ENCODE measurements at places on chromosomes 2 and 18.

DNA sequence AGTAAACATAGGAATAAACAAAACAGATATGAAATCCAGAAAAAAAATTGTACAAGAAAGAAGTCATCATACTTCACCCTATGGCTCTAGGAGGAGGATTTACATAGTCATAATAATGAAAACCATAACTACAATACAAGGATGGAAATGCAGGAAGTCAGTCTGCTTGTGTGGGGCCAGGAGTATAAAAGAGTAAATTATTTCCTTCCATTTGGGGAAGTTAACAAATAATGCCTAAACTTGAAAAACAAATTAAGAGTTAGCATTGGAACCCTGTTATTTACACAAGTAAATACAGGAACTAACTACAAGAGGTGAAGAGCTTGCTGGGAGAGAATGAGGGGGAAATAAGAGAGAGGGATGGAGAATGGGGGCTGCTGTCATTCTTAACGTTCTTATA is 15.4 kb downstream of the TMEM163 start:
- no peak for DNase-seq

- no peak for DNase-seq
Measured at GRCh38 chr2:188032306-188032705, 259.4 kb upstream of the GULP1 start.

DNA sequence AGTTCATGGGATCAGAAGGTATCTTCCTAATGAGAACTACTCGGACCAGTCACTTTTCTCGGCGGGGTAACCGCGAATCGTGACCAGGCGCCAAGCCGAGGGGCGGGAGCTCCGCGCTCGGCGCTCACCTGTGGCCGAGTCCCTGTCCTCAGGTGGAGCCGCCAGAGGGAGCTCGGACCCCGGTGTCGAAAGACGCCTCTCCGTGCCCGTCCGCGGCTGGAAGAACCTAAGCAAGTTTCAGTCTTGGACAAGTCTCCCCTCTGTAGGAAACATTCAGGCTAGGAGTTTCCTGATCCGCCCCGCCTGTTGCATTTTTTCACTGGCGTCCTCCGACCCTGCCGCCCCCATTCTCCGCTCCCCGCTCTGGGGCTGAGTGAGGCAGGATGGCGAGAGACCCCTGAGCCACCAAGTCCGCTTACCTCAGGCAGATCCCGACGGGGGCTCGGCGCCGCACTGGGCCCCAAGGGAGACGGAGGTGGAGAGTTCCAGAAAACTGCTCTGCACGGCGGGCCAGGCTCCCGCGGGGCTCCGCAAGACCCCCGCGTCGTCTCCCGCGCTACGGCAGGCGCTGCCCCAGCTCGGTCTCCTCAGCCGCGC is 480 bp downstream of the DSEL start:
- peak; percentile 29 for DNase-seq

DNA sequence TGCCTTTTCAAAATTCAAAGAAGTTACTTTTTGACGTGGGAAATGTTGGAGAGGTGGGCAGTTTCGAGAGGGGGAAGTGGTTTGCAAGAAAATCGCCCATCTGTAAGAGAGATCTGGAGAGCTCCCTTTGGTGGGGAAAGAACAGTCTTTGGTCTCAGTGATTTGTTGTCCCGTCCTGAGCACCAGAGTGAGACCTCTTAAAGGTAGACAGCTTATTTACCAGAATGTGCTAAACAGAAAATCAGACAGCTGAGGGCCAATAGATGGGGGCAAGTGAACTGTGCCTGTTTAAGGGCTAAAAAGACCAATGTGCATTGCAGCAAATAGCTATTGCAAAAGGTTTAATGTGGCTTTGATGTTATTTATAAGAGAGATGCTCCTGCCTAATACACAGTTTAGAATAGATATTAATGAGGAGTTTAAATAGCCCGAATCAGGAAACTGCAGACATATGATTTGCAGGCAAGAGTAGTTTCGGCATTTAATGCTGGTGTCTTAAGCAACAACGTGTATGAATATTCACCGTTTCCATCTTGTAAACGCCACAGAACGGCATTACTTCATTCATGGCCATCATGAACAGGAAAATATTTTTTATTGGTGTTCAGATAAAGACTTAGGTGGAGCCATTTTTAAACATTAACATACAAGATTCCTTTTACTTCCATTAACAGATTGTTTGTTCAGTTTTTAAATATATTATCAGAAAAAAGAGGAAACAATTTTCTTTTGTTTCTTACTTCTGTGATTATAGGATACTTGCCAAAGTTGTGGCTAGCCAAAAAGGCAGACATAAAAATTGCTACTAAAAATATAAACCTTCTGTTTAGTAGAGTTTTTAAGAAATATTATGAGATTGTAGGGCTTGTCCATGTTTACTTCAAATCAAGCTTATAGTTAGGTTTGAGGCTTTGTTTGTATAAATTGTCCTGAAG is 29.6 kb downstream of the ARHGAP15 start:
- no peak for DNase-seq

GRCh38 chr2:54409752-54410151 is 46.4 kb upstream of the SPTBN1 start:
- DNase-seq = no peak

- no peak for DNase-seq
Measured at GRCh38 chr18:65527879-65528633, 222.8 kb upstream of the CDH7 start.

- DNase-seq = no peak
Measured at GRCh38 chr18:13207294-13207693, 11.3 kb upstream of the LDLRAD4 start.

DNA sequence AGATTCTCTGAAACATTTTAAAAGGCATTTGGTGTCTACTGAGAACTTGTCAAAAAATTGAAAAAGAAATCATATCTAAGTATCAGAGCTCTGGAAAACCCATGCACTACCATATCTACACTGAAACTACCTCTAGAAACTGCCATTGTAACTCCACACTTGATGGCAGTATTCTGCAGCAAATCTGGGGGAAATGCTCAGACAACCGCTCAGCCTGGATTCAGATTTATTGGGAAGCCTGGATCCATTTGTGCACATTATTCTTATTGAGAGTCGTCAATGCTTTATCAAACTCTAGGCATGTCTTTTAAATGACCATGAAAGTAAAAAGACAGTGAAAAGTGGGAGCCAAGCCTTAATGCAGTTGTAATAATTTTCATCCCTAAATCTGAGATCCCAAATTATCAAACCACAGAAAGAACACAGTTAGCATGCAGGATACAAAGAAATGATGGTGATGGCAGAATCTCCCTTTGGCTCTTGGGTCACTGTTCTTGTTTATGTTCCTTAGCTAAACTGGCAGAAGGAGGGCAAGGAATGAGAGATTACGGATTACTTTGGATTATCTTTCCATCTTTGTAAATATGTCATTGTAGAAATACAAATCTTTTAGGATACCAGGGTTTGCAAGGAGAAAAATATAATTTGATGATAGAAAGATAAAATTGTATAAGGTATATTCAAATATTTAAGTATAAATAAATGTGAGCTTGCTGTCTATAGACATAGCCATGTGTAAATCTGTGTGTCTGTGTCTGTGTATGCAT is 512.1 kb upstream of the SYT4 start:
- DNase-seq = no peak

GRCh38 chr2:221153226-221153625 is 418.9 kb downstream of the EPHA4 start:
- DNase-seq = no peak

GRCh38 chr2:43473767-43474166 is 122.1 kb downstream of the THADA start:
- DNase-seq = no peak

DNA sequence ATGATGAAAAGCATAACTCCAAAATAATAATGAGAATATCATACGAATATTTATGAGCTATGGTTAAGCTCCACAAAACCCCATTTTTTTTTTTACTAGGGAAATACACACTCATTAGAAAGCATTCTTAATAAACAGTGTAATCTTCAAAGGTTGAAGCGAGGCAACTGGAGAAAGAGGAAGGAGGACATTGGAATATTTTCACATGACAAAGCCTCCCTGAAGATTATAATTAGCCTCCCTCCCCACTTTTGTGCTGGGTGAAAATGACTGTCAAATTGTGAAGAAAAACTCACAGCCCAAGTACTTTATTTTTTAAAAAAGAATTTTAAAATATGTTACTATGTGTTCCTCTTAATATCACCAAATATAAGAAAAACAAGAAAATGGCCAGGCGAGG is 64.1 kb upstream of the NFU1 start:
- no peak for DNase-seq

GRCh38 chr18:57029761-57030160 is 117.1 kb upstream of the BOD1L2 start:
- no peak for DNase-seq

DNA sequence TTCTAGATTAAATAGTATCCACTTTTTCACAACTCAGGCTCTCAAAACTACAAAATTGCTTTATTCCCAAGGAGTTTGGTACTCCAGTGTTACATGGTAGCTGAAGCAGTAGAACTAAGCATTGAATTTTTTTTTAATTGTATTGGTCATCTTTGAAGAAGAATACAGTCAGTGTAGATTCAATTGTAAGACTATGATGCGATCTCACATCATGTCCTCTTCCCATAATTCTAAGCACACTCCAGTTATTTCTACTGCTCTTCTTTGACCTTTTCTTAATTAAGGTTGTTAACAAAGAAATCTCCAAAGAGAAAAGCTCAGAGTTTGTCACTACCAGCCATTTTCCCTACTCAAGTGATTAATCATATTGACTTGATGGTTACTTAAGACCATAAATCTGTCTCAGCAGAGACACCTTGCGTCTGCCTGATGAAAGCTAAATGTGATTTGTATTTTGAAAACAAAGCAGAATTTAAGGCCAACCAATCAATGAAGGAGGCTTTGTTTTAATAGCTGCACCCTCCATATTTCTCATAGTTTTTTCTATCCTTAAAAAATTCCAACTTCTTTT is 130.2 kb downstream of the DTNA start:
- DNase-seq = no peak

DNA sequence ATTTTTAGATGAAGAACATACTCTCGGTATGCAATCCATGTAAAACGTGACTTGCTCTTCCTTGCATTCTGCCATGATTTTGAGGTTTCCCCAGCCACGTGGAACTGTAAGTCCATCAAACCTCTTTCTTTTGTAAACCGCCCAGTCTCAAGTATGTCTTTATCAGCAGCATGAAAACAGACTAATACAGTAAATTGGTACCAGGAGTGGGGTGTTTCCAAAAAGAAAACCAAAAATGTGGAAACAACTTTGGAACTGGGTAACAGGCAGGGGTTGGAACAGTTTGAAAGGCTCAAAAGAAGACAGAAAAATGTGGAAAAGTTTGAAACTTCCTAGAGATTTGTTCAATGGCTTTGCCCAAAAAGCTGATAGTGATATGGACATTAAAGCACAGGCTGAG is 1957.9 kb downstream of the SUCLG1 start:
- no peak for DNase-seq

DNA sequence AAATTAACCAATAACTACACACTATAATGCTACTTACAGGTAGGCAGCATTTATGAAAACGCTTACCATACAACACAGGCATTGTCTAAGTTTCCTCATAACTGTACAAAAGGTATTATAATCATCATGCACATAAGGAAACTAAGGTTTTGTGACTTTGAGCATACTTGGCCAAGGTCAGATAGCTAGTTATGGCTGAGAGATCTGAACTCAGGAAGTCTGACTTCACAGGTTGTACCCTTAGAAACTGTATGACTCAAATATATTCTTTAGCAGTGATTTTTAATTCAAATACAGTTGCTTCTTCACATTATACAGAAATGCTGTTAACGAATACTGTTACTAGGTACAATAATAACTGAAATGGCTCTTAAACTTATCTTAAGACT is 89.3 kb downstream of the TRIP12 start:
- DNase-seq = no peak

DNA sequence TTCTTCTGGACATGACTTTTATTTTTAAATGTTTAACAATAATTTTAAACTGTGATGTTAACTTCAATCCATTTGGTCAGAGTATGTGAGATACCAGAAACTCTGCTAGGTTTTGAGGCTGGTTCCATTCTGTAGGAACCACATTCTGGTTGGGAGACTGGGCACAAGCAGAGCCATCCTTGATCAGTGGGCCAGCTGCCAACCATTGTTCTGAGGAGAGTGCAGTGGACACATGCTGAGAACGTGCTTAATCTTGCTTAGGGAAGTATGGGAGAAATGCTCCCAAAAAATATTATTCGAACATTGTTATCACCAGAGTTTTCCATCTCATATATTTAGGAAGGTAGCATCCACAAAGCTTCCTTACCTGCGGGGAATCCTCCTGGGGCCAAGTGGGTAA is 155.8 kb downstream of the RTN4 start:
- no peak for DNase-seq

GRCh38 chr18:11521853-11522252 is 87.5 kb upstream of the SLC35G4 start:
- DNase-seq = no peak

GRCh38 chr2:33024758-33025157 is 78.0 kb downstream of the LTBP1 start:
- no peak for DNase-seq

GRCh38 chr2:70214953-70215549 is 24.2 kb upstream of the C2orf42 start:
- DNase-seq = no peak

GRCh38 chr2:116450990-116451389 is 1363.5 kb upstream of the DDX18 start:
- DNase-seq = no peak

- DNase-seq = no peak
Measured at GRCh38 chr2:228417956-228418355, 236.5 kb upstream of the SPHKAP start.

GRCh38 chr18:35022426-35023001 is 18.7 kb upstream of the MAPRE2 start:
- DNase-seq = no peak

GRCh38 chr2:6236317-6236716 is 544.1 kb downstream of the SOX11 start:
- DNase-seq = no peak

DNA sequence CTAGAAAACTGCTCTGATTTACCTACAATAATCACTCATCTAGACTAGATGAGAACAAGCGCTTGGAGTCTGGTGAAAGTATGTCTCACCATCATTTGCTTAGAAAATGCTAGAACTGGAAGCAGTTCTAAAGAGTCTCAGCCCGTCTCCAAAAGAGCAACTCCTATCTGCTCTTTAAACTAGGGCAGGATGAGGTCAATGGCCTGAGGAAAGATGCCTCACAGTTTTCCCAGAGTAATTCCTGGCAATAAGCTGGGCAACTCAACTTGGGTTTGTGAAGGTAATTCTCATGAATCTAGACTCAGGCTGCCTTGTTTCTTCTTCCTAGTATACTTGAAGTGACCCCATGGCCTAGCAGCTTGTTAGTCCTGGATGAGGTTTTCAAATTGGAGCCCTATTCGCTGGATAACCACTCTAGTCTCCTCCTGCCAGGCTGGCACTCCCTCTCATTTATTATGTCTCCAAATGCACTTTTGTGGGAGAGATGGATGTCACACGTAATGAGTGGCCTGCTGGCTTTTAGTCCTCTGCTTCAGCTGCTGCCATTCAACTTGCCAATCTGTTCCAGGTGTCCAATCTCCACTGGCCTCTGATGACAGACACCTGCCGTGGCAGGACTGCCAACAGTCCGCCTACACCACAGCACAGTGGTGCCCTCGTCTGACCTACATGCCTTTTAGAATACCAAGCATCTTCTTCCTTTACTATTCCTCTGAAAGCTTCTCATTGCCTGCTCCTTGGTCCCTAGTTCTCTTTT is 80.9 kb downstream of the CABYR start:
- no peak for DNase-seq

GRCh38 chr2:149715005-149715592 is 127.5 kb upstream of the MMADHC start:
- DNase-seq = no peak
